CD4-positive, alpha-beta T cell treated with Interleukin-21 for 1 hour (primary cell): ENCODE measurements at places on chromosomes 6 and 20.

DNA sequence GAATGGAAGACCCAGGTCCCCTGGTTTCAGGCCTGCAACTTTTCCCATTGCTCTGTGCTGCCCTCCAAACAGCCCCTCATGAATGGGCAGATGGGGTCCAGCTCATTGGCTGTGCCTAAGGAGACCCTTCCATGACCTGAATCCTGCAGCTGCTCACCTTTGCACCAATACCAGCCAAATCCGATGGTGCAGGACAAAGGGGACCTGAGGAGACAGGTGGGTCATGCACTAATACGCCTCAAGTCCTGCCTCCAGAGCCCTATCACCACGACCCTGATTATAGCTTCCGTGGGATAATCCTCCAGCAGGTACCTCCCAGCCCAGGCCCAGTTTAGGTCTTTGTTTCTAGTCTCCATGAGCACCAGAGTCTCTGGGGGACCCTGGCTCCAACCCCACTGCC lies 16.8 kb downstream of the TREM1 start:
- DNase-seq = no peak

- no peak for DNase-seq
These were observed 56.4 kb downstream of the SMPDL3A start for GRCh38 chr6:122845464-122845863.

- peak; percentile 25 for DNase-seq
These were observed 84.5 kb downstream of the JARID2 start for GRCh38 chr6:15330174-15330944.

GRCh38 chr6:156379392-156380289 lies 397.5 kb upstream of the ARID1B start:
- no peak for DNase-seq

DNA sequence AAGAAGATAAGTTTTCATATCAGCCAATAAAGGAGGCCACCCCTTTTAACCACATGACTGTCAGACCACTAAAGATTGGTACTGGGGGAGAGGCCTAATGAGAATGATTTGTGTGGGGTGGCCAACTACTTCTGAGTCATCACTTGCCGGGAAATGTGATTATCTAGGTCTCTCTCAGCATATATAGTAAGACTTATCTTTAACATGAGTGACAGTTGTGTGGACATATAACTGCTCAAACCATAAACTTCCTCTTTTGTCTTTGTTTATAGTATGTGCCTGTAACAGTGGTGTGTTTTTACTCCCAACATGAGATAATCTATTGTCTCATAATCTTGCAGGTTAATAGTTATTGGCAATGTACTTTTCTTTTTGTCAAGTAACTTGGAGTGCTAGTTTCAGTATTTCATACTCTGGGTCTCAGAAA lies 312.4 kb downstream of the CDKAL1 start:
- DNase-seq = no peak

DNA sequence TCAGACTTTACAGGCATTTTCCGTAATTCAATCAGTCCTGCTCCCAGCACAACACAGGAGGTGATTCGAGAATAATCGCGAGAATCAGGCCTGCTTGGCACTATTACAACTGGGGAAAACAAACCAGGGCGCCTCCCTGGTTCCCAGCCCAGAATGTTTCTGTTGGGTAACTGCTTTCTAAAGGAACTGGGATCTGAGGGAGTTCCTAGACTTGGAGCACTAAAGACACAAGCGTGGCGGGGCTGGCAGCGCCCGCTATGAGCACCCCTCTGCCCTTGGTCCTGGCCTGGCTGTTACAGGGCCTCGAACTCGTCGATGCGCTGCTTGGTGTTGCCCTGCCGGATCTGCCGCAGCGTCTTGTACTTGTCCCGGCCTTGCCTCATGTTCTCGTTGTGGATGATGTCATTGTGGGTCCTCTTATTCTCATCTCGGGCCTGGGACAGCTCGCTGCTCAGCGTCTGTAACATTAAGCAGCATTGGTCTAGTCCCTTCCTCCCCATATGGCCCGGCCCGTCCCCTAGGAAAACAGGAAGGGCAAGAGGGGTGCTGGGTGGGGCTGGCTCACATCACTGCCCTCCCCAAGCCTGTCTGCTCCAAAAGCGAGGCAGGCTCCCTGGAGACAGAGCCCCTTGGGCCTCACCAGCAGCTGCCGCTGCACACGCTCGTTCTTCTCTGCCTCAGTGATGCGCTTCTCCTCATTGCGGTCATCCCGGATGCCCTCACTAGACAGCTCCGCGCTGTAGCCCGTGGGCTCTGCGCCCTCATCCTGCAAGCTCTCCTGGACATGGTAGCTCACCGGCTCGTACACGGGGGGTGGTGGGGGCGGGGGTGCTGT lies 52.3 kb downstream of the EZR start:
- peak; percentile 16 for DNase-seq
